Gastrocnemius medialis (tissue), 4 donors: ENCODE measurements at places on chromosomes 6 and 20.

GRCh38 chr6:151409260-151409659, 17.9 kb upstream of the ZBTB2 start:
- DNase-seq: no peak

- DNase-seq: no peak
These were observed 5.3 kb upstream of the OSBPL2 start for GRCh38 chr20:62232770-62233645.

DNA sequence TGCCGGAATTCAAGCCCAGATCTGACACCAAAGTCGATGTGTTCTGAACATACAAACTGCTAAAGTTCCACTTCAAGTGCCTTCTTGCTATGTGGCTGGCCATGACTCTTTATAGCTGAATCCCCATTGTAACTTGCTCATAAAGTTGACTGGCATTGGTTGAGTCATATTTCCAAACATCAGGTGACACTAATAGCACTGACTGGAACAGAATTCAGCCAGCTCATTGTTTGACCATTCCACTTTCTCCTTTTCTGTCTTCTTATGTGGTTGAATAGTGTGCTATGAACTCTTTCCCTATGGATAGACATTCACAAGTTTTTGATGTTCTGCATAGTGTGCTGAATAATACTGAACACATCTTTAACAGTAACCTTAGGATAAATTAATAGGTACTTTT, 266.2 kb upstream of the ZFP64 start:
- no peak for DNase-seq

- no peak for DNase-seq
These were observed 61.1 kb downstream of the CCN2 start for GRCh38 chr6:131890091-131890490.

DNA sequence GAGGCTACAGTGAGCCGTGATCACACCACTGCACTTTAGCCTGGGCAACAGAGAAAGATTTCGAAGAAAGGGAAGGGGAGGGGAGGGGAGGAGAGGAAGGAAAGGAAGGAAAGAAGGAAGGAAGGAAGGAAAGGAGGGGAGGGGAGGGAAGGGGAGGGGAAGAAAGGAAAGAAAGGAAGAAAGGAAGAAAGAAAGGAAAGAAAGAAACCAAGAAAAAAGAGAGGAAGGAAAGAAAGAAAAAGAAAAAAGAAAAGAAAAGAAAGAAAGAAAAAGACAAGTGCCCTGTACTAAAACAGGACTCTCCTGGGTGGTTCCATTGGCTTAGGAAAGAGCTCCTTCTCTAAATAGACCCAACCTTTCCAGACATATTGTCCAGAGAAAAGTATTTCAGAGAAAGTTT, 136.6 kb downstream of the PXDC1 start:
- DNase-seq: no peak

GRCh38 chr6:82205930-82206392, 41.6 kb downstream of the IBTK start:
- DNase-seq: no peak

DNA sequence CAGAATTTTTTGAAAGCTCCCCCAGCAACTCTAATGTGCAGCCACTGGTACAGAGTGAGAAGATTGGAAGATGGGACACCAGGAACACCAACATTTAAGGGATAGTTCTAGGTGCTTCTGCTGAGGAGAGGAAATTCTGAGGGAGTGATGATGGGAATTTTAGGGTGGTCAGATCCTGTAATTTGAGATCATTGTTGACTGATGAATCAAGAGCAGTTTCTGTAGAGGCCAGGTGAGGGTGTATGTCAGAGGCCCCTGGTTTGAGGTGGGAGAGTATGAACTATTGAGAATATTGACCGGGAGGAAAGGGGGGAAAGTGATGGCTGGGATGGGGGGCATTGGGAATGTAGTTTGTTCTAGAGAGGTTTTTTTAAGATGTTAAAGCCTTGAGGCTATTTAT, 47.2 kb downstream of the PTPRA start:
- no peak for DNase-seq

DNA sequence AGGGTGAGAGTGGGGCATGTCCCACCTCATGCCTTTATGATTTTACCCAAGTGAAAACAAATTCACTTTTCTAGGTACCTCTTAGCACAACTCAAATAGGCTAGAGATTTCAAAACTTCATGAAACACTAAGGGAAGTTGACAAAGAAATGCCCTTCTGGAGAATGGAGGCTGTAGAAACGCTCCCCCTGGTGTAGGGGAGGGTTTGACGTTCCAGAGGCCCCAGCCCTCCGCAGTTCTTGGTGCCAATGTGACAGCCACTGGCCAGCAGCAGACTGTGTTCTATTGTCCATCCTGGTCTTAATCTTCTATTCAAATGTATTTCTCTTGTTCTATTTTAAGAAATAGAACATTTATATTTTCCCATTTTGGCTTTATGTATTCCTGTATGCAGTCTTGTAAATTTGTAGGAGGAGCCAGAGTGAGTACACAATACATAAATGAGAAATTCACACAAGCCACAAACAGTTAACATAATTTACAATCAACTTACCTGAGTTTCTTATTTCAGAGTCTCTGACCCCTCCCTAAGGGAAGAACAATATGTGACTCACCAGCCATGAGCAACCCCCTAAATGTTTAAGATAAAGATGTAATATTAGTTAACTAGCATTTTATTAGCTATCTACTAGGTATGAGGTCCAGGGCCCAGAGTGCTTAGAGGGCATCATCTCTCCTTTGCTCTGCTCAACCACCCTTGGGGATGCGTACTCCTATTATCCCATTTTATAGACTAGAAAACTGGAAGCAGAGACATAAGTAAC, 8.8 kb upstream of the MUC21 start:
- DNase-seq: no peak

DNA sequence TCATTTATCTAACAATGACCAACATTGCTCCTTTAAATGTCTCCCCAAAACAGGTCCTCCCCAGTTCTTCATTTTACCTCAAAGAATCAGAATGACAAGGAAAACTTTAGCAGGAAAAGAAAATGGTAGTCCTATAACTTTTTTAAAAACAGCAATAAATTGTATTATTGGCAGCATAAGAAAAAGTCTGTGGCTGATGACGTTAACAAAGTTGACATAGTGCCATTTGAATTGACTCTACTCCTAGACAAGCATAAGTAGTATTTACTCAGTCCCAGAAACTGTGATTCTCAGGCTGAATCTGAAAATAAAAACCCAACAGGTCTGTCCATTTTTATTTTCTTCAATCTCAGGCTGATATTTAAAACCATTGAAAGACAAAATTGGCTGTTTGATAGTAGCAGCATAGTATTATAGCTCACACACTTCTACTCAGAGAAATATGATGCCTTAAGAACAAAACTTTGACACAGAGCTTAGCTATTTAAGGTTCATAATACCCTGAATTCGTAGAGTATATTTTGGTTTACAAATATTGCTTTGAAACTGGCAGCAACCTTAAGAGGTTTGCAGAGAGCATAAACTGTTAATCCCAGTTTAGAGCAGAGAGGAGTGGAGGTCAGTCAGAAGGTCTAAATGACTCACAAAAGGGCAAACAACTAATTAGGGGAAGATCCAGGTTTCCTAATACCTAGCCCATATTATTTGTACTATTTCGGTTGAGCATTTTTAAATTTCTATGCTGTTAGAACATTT, 35.0 kb upstream of the TENT5A start:
- DNase-seq: no peak

- no peak for DNase-seq
These were observed 12.3 kb downstream of the HMGN4 start for GRCh38 chr6:26550250-26550993.

- no peak for DNase-seq
These were observed 26.1 kb upstream of the TBC1D7 start for GRCh38 chr6:13354331-13355042.

DNA sequence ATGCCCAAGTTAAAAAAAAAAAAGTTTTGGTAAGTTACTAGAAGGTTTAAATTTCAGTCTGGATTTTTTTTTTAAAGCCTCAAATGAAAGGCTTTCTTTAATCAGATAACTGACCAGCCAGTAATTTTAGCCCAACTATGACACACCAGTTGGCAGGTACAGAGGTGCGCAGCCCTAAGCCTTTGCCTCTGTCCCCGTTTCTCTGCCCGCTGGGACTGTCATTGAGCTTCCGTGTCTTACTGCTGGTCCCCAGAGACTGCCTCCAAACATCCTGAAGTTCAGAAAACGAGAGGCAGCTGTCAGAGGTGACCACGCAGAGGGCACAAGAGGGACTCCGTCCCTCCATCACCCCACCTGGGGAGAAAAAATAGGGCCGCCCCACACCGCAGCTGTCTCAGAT, 118.2 kb downstream of the RPS12 start:
- no peak for DNase-seq

DNA sequence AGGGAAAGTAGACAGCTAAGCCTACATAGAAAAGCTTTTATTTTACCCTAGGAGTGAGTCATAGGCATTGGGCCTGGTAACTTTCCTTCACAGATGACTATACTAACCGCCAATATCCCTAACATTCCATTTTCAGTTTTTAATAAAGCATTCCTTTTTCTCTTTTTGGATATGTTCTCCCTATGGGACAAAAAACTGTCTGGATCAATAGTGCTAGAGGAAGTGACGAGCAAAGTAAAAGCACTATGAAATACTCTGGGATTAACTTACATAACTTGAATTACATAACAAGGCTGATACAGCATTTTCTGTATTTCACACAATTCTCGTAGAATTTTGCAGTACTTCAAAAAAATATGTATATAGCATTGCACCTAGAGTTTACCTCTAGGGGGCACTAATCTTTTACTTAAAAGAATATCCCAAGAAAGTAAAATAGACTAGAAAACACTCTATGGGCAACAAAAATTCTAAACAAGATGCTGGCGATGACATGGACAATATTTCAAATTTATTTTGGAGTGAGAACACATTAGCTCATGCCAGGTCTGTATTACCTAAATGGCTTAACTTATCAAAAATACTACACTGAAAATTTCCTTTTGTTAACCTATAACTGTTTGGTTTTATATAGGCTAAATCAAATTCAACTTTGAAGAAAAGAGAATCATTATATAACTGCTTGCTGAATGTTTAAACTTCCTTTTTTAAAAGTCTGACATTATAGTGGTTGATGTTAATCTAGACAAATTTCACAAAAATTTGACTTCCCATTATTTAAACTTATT, 66.3 kb upstream of the DST start:
- no peak for DNase-seq

DNA sequence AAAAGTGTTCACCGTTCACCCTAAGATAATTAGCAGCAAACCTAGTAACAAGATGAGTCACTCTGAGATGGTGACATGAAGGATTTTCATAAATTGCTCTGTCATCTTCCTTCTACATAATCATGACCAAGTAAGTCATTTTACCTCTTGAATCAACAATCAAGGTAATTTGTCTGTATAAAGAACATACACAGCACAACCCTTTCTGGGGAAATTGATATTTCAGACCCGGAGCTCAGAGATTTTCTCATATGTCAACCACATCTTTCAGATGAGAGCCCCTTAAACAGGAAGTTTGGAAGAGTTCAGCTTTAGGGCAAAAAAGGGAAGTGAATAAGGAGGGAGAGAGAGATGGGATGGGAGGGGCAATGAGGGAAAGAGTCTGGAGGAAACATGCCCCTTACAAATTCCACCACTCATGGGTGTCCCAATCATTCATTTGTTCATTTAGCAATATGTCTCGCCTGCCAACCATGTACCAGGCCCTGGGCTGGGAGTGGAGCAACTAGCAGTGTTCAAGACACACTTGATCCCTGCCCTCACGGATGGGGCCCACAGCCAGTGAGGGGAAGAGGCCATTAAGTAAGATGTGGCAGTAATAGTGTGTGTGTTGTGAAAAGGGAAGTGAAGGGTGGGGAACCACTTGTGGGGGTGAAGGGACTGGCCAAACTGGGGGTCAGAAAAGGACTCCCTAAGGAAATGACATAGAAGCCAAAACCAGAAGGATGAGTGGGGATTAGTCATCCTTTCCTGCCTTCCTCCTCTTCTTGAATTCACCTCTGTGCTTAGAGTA, 190.9 kb downstream of the MAFB start:
- peak; percentile 49 for DNase-seq

DNA sequence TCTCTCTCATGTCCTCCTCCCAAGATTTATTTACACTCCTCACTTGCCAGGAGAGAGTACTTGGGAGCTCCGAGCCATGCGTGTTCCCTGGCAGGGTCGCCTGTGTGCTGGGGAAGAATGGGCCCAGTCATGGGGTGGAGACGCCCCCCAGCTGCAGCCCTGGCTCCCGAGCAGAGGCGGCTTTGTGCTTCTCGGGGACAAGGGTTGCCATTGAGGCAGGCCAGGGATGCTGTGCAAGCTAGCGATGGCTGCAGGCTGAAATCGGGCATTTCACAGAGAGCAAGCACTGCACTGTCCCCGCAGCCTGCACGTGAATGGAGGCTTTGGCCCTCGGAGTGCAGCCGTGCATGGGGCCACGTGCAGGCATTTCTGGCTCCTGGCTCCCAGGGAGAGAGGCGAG, 23.8 kb downstream of the PHACTR3 start:
- DNase-seq: no peak

DNA sequence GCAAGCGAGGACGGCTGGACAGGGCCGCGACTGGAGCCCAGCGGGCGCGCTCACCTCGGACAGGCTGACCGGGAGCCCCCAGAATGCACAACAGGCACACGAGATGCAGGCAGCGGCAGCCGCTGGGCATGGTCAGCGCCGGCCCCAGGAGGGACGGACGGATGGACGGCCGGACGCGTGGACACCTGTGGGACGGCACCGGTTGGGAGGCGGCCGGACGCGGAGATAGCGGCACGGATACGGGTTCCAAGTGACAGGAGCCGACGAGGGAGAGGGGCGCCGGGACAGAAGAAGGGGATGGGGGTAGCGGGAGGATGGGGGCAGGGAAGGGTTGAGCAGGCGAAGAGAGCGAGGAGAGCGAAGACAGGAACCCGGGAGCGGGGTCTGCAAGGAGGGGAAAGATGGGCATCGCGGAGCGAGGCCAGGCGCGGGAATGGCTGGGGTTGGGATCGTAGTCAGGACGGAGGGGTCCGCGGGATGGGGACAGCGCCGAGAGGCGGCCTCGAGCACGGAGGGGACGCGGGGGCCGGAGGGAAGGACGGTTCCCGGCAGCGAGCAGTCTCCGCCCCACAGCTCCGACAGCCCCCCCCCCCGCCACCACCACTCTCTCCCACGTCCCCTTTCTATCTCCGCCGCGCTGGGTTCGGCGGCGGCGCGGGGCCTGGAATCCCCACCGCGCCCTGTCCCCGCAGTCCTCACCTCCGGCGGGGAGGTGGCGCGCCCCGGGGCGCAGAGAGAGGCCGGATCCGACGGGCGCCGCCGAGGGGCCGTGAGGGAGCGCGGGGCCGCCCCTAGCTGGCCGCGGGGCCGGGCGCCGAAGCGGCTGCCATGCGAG, 435 bp downstream of the DLK2 start:
- DNase-seq: peak; percentile 63

DNA sequence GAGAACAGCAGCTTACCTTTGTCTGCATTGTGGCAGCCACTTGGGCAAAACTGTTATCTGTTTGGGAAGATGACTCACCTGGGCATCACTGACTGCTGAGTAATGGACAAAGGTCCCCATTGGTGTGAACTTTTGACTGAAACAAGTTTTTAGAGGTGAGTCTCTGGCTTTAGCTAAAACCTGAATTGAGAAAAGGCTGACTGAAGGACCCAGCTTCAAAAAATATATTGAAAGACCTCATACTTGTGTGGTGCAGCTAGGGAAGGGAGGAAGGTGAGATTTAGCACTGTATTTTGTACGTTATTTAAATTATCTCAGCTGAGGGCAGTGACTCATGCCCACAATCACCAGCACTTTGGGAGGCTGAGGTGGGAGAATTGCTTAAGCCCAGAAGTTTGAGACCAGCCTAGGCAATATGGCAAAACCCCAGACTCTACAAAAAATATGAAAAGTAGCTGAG, 4.5 kb upstream of the CITED2 start:
- DNase-seq: no peak

- no peak for DNase-seq
These were observed 48.3 kb downstream of the ECT2L start for GRCh38 chr6:138844192-138844591.

GRCh38 chr20:45017857-45018256, 51.5 kb downstream of the STK4 start:
- DNase-seq: no peak
